Fibroblast of skin of right biceps (primary cell): ENCODE measurements at places on chromosomes 2 and 18.

DNA sequence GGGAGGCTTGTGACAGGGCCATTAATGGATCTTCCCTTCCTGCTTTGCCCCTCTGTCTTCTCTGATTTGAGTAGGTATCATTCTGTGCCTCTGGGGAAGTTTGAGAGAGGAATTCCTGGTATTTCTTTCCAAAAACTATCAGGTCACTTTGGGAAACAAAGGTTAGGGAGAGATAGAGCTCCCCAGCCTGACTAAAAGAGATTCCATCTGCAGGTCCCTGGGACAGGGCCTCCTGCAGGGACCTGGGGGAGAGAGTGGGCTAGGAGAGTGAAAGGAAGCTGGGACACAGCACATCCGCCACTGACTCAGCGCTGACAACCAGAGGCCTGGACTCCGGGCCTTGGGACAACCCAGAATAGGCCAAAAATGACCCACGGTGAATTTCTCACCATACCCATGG lies 6.4 kb downstream of the GALNT14 start:
- DNase-seq: no peak

DNA sequence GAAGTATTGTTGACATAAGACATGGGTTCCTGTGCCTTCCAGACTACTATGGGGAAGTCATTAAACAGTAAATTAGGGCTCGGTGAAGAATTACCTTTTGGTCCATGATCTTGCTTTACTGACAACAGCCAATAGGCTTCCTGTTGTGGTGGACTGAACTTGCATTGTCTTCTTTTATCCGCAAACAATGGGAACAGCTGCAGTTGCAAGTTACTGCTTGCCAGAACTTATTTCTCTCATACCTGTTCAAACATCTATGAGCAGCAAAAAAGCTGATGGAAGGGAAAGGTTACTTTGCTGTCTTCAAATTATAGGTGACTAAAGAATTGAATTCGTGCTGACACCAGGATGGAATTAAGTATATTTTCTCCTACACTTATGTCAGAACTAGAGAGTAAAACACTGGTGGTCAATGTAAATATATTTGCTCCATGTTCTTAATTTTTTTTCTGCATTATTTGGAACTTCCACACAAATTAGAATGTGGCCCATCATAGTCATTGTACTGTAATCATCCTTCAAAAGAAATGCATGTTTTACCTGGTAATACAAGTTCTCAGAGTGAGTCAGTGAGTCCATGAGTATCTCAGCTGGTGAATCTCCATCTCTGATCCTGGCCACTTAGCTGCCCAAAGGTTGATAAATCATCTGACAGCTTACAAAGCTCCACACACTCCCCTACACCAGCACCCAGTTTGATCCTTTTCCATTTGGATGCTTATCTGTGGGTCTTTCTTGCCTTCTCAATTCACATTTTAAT lies 37.3 kb upstream of the RNF152 start:
- DNase-seq: no peak

GRCh38 chr2:99679518-99679917 lies 189.7 kb upstream of the REV1 start:
- no peak for DNase-seq

- no peak for DNase-seq
Observed at GRCh38 chr2:117902933-117903332, 88.4 kb downstream of the DDX18 start.

GRCh38 chr2:200703127-200703925 lies 108.4 kb upstream of the BZW1 start:
- peak; percentile 64 for DNase-seq

- peak; percentile 87 for DNase-seq
Observed at GRCh38 chr2:174025271-174026121, 60.3 kb upstream of the SP3 start.

DNA sequence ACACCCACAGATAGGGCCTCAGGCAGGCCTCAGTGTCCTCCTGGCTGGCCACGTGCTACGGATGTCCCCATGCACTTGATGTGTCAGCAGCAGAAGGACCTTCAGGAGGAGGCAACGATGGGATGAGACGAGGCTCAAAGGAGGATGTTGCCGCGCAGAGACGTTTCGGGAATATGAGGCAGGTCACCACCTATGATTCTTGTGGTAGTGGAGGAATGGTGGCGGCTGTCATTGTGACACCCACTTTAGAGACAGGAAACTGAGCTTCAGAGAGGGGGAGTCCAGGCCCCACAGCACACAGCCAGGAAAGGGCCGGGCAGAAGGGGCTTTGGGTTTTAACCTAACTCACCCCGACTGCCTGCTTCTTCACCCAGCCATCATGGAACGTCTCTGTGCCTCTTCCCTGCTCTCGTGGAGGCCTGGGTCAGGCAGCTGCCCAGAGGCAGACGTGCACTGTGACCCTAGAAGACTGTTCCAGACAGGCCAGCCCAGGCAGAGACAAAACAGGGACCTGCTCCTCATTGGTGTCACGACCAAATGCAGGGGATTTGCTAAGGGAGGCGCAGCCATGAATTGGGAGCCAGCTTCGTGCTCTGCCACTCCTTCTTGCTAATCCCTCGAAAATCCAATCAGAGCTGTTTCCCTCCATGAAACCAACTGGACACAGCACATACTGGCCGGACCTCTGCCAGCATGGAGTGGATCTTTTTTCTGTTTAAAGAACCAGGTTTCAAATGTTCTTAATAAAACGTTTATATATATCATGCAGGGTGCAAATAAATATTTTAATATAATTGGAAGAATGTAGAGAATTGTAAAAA lies 169.2 kb downstream of the ASB1 start:
- DNase-seq: no peak

- no peak for DNase-seq
Observed at GRCh38 chr2:17960925-17961324, 82.5 kb downstream of the KCNS3 start.

DNA sequence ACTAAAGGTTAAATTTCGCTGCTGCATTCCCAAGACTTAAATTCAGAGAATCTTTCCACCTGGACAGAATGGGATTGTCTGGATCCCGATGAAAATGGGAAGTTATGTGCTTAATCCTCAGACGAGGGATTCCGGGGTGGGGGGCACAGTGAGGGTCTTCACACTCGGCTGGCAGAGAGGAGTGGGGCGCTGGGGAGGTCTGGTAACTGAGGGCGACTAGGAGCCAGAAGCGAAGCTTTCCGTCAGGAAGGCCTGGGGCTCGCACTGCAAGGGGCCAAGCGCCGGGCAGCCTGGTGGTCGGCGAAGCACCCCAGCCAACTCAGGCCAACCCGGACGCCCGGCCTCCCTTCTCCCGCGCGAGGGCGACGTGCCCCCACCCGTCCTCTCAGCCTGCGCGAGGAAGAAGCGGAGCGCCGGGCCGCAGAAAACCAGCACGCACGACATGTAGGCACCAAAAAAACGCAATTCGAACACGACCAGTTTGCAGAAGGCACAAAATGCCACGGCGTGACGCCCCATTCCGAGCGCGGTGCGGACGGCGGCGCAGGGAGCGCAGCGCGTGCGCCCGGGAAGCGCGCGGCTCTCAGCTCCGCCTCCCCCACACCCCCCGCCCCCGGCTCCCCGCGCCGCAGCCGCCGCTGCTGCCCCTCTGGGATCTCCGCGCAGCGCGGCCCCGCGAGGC lies 188.1 kb downstream of the ZEB2 start:
- no peak for DNase-seq

DNA sequence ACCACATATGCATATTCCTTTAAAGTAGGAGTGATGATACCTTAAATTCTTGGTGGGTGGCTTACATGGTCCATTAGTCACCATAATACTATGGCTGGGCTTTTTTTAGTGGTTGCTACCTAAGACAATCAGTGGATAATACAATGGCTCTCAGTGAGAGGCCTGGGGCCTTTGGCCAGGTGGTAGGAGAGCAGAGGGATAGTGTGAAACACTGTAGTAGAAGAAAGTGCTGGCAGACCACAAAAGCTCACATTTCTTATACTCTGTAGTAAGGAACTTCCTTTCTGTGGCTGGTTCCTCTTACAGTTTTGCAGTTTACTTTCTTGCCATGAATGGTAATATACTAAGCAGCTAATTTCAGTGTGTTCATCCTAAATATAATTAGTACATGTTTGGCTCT lies 583.5 kb downstream of the XIRP2 start:
- DNase-seq: no peak

DNA sequence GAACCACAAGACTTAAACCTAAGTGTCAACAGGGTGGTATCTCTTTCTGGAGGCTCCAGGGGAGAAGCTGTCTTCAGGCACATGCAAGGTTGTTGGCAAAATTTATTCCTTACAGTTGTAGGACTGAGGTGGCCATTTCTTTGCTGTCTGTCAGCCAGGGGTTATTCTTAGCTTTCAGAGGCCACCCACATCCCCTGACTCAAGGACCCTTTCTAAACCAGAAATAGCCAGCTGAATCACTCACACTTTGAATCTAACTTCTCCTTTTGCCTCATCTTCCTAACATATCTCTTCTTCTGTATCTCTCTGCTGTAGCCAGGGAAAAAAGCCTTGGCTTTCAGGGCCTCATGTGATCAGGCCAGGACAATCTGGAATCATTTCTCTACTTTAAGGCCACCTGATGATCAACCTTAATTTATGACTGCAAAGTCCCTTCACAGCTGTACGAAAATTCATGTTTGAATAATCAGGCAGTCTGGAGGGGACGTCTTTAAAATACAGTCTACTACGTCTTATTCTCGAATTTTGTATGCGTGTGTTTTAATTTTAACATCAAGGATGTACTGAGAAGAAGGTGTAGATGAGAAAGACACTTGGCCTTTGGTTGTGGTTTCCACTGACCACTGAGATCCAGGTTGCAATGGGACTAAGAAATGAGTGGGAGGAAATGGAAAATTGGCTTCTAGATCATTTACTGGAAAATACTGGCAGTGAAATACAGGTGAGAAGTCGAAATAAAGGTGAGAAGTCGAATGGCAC lies 90.4 kb downstream of the DOCK10 start:
- no peak for DNase-seq

- DNase-seq: no peak
Observed at GRCh38 chr2:75041731-75042600, 83.5 kb downstream of the POLE4 start.

- no peak for DNase-seq
Observed at GRCh38 chr18:68461481-68462018, 253.4 kb downstream of the TMX3 start.

DNA sequence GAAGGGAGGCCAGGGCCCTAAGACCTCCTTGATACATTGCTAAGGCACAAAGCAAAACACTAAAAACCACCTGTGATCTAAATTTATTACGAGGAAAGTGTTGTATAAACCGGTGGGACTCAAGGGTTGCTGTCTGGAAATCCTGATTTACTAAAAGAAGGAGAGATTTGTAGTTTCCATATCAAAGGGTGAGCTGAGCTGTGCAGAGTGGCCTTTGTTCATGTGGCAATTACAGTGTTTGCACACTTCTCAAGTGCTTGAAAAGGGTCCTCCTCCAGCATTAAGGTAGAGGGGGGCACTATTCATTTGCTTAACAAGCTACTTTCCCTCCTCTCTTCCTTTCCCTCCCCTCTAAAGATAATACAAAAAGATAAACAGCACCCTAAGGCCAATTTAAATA lies 30.5 kb upstream of the ITGA4 start:
- DNase-seq: no peak

- DNase-seq: no peak
Observed at GRCh38 chr2:182069908-182070307, 84.3 kb downstream of the PPP1R1C start.

GRCh38 chr18:62904396-62905285 lies 189.3 kb downstream of the PHLPP1 start:
- DNase-seq: no peak

- DNase-seq: no peak
Observed at GRCh38 chr2:201751566-201751965, 29.2 kb downstream of the ALS2 start.

GRCh38 chr2:181992776-181993175 lies 7.1 kb downstream of the PPP1R1C start:
- no peak for DNase-seq

DNA sequence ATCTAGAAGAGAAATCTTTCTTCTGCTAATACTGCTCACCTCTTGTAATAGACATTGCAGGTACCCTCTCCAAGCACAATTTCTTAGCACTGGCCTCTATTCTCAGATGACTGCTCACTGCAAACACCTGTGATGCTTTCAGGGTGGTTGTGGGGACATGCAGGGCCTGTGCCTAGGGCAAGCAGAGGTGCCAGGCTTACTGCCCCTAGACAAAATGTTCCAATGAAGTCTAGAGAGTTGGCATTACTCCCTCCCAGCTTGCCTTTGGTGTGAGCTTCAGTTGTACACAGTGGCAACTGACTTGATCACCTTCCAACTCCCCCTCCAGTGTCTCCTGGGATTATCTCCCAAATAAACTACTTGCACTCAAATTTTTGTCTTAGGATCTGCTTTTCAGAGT lies 12.9 kb upstream of the TXNDC2 start:
- no peak for DNase-seq

DNA sequence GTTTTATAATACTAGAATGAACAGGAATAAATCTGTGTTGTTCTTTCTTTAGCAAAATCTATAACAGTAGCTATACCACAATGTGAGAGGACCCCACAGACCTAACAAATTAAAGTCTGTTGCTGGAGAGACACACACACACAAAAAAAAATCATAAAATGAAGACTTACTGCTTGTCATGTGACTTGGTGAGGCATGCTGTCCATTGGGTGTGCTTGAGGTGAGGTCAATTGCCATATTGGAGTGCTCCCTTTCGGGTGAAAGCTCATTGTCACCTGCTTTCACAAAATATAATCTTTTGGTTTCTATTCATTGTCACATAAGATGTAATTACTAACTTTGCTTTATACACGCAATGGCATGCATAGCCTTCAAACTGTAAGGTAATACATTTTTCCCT lies 3.9 kb downstream of the IKZF2 start:
- DNase-seq: no peak

GRCh38 chr18:46214435-46214834 lies 110.2 kb downstream of the HAUS1 start:
- no peak for DNase-seq

GRCh38 chr18:51193621-51194287 lies 3.7 kb downstream of the MEX3C start:
- DNase-seq: peak; percentile 45

DNA sequence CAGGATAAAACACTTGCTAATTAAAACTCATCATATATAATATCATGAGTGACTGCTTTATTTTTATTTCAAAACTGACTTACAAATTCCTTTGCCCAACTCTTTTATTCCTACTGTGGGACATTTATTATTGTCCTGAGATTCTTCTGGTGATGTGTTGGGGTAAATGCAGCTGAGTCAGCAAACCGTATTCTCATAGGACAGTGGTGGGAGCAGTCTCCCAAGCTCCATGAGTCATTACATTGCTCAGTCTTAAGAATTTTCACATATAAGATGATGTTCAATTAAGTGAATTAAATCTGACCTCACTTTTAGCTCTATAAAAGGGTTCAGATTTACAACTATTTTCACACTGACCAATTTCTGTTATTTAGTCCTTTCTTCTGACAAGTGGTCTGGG lies 1530.7 kb downstream of the LRP1B start:
- DNase-seq: peak; percentile 87

- DNase-seq: no peak
Observed at GRCh38 chr2:23023722-23024121, 361.3 kb upstream of the KLHL29 start.

DNA sequence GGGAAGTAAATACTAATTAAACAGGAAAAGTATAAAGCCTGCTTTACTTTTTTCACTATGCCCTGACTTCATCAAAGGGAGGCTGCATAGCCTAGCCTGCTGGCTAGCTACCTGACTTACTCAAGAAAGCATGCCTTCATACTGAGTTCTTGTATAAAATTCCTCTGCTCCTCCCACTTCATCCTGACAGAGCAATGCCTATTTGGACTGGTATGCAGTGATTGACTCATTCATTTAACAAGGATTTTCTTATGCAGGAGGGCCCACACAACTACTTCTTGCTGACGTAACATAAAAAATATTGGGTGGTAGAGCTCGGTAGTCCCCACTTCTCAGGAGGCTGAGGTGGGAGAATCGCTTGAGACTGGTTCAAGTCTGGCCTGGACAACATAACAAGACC lies 70.5 kb downstream of the PRPF40A start:
- peak; percentile 92 for DNase-seq
